ENCODE measurements at places on chromosomes 1 and 21. TPM values are rescaled to one million over a fixed set of nuclear protein-coding genes. Genes with fewer than 3 reads are reported as not detected.

Gene KRTAP26-1
- not detected for total RNA-seq

Gene LCE3A
- total RNA-seq, result not detected

Gene EPHA10
- total RNA-seq, result 0.13 TPM

Gene F5
- total RNA-seq, result 21.2 TPM

Gene GPBP1L1
- 72.6 TPM for total RNA-seq

Gene SH3BGR
- 105 TPM for total RNA-seq

Gene MARCKSL1
- 16.1 TPM for total RNA-seq

Gene KRTAP10-5
- total RNA-seq, result not detected

Gene CCDC185
- not detected for total RNA-seq

Gene FCER1A
- 0.94 TPM for total RNA-seq

Gene AADACL4
- total RNA-seq, result not detected

- no peak for DNase-seq
Observed at GRCh38 chr1:177219554-177220458, 49.0 kb downstream of the BRINP2 start.

GRCh38 chr1:3126756-3127678 is 58.0 kb downstream of the PRDM16 start:
- DNase-seq, result no peak

DNA sequence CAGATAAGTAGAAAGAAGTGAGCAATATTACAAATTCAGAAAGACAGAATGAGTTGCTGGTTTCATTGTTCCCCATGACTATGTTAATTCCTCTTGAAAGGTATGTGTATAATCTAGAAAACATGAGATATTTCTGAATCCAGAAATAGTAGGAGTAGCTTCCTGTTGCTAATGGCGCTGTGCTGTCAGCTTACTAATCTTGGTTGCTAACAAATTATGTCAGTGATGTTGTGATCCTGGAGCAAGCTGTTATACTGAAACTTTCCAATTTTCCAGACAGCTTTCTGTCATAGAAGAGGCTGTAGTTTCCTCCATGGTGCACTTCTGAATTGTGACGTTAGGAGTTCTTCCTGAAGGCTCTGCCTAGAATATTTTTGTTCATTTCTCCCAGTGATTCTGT is 372.3 kb downstream of the USP25 start:
- DNase-seq, result no peak

- DNase-seq, result no peak
Observed at GRCh38 chr1:17564458-17565393, 25.2 kb downstream of the ARHGEF10L start.

GRCh38 chr1:34292472-34292871 is 115.8 kb downstream of the C1orf94 start:
- no peak for DNase-seq

- no peak for DNase-seq
Observed at GRCh38 chr1:178098262-178098661, 4.4 kb downstream of the RASAL2 start.

DNA sequence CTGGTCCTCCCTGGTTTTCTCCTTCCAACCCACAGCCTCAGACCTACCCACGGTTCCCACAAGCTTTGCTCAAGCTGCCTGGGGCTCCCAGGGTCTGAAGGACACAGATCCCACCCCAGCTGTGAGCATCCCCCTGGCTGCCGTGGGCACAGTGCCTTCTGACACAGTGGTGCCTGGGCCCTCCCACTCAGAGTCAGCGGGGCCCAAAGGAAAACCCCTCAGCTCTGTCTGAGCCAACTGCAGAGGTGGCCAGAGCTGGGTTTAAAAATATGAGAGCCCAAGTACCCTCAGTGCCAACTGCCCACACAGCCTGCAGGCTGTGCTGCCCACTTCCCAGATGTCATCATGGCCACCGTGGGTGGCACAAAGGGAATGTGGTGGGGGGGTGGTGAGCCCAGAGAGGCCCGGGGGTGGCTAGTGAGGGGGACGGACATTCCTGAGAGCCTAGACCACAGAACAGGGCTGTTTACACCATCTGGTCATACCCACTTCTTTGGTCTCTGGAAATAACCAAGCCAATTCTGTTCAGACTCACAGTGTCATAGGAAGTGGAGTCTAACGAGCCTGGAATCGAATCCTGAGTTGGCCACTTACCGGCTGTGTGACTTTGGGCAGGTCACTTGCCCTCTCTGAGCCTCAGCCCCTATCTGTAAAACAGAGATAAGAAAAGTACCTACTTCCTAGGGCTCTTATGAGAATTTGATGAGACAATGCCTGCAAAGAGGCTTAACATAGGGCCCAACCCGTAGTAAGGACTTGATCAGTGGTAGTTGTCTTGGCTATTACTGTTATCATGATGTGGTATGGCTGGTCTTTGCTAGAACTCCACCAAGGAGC is 85.5 kb downstream of the CAMK2N1 start:
- no peak for DNase-seq

DNA sequence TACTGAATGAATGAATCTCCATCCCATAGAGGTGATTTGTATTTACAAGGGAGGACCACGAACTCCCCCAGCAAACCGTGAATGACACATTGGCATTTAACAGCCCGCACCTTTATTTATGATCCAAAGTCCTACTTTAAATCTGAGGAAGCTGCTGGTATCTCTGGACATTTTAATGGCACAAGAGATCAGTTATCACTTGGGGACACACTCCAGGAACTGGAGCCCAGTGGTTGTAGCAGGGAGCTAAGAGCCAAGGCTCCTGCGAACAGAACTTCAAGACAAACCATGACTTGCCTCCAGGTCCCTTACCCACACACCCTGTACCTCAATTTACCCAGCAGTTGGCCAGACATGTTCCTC is 1.2 kb downstream of the CTNNBIP1 start:
- DNase-seq, result no peak

DNA sequence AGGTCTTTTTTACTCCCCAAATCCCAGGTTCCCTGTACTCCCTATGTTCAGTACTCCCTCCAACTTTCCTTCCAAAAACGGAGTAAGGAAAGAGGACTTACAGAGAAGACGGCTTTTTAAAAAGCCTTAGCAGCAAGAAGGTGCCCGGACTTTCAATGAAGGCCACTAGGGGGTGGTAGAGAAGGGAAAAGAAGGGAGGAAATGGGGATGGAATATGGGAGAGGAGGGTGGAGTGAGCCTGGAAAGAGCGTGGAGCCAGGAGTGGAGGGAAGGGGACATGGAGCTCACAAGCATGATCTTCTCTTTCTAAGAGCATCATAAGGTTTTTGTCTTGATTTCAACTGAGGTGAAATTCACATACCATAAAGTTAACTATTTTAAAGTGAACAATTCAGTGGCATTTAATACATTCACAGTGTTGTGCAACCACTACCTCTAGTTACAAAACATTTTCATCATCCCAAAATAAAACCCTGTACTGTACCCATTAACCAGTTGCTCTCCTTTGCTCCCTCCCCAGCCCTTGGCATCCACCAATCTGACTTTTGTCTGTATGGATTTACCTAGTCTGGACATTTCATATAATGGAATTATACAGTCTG is 129.9 kb downstream of the ZNF281 start:
- DNase-seq, result no peak

DNA sequence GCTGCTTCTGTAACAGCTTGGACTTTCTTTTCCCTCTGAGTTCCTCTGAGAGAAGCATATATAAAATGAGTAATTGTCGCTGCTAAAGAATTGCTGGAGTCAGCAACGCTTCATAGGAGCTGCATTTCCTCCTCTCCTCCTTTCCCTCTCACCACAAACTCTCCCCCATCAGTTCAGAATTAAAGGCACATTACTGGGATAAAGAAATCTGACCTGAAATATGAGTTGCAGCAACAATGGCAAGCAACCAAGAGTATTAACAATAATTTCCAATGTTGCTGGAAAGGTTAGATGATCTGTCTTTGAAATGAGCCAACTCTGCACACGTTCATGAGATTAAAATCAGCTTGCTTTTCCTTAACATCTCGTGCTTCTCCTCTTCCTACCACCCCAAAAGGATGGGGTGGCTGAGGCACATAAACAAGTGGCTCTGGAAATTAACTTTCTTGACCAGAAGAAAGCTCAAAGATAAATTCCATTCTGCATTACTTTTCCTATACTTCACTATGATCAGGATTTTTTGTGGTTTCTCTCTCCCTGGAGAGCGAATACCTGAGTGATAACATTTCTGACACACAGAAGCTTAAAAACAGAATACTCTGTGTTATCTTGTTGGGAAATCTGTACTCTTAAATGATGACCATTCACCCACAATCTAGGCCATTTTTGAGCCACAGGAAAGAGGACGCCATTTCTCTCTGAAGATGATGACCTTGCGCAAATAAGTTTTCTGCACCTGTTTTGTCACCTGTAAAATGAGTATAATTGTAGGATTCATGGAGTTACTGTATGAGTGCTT is 90.2 kb downstream of the TGFBR3 start:
- no peak for DNase-seq

DNA sequence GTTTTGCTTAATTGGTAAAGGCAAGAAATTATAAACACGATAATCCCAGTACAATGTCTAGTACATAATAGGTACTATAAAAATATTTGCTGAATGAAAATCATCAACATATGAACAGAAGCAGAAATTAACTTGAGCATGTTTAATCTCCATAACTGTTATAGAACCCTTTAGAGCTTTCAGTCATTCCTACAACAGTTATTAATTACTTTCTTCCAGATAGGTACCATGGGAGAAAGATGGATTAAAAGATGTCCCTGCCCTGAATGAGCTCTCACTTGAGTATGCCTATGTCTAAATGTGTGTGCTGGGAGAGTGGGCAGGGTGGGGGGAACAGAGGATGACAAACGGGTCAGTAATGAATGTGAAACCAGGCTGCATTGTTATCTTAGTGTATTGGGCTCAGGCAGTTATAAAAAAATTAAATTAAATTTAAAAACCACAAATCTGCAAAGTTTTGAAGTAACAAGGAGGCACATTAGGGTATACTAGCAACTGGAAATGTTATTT is 2.4 kb downstream of the EPS15 start:
- DNase-seq, result no peak

DNA sequence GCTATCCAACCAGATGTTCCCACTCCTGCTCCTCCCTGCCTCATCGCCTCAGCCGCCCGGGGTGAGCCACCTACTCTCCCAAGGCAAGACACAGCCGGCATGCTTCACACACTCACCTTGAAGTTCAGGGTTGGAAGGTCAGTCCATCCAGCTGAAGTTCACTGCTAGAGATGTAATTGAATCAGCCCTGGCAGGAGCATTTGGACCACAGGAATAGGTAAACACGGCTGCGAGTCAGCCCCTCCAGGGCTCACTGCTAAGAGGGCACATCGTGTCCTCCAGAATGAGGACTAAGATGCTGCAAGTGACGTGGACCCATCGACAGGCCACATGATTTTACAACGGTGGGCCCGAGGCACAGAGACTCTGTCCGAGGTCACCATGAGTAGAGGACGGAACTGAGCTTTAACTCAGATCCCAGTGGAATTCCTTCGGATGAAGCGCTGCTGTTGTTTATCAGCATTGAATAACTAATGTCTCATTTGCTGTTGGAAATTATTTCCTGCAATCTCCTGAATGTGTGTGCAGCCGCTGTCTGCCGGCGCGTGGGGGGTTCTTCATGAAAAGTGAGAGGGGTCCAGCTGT is 41.9 kb downstream of the RSPH1 start:
- DNase-seq, result no peak

DNA sequence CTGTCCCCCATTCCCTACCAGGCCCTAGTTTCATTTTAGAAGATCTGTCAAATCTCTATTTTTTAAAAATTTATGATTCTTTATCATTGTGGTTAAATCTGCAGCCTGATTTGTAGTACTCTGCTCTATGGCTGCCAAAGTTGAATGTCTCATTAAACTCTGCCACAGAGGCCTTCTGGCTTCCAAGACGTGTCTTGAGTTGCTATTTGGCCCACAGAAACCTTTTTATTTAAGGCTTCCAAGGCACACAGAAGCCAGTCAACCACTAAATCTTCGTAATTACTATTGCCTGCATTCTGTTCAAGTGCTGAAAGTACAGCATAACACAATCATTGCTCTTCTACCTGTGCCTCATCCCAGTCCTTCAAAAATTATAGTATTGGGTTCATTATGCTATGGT is 971.0 kb downstream of the NCAM2 start:
- DNase-seq, result no peak

DNA sequence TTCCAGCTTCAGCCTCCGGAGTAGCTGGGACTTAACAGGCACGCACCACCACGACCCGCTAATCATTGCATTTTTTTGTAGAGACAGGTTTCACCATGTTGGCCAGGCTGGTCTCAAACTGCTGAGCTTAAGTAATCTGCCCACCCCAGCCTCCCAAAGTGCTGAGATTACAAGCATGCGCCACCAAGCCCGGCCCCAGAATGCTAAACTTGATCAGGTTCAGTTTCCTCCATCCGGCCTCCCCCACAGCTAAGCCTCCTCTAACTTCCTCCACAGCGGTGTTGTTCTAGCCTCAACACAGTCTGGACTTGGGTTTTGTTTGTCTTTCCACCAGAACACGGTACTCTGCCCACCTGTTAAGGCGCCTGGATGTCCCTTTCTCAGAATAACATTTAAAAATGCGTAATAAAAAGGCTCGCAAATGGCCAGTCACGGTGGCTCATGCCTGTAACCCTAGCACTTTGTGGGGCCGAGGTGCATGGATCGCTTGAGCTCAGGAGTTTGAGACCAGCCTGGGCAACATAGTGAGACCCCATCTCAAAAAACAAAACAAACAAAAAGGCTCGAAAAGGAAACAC is 2.4 kb downstream of the PARP1 start:
- no peak for DNase-seq

DNA sequence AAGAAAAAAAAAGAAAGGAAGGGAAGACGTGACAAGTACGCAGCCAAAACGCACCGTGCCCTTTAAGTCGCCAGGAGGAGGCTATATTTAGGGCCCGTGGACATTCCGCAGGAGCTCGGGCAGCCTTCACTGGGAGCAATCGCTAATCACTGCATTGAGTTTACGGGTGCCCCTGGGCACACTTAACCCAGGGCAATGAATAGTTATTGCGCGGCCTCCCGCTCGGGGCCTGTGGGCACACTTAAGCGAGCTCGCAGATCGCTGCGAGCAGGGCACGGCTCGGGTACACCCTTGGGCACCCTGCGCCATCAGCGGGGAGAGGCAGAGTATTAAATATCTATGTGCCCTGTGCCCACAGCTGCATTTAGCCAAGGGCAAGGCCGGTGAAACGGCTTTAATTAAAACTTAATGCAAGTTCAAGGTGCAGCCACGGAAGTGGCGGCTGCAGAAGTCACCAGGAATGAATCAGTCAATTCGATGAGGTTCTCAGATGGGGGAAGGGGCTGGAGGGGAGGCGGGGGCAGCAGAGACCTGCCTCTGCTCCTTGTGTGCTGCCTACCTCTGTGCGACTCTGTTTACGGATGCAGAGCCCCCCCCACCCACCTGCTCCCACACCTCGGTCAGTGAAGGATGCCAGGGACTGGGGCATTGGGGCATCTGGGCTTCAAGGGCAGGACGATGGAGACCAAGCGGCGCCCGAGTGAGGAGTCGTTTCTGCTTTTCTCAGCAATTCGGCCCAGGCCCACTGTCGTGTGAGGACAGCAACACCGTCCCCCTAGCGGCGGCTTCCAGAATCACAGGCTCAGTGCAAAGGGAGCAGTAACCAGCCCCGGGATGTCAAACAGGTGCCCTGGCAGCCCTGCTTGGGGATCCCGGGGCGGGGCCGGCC is 51.8 kb upstream of the TARDBP start:
- peak; percentile 91 for DNase-seq

Measured in Right ventricle myocardium superior (tissue), 1 donor.